ENCODE measurements at places on chromosomes 12 and 14. TPM values are rescaled to one million over a fixed set of nuclear protein-coding genes. Genes with fewer than 3 reads are reported as not detected.

GRCh38 chr12:77847060-77847541 is 16.4 kb downstream of the NAV3 start:
- DNase-seq = no peak

The MYH6 gene
- 11,820 TPM for total RNA-seq

GRCh38 chr12:31585895-31586294 is 5.0 kb downstream of the DENND5B start:
- no peak for DNase-seq

GRCh38 chr14:59465316-59466135 is at the start of gene GPR135:
Gene GPR135, minus strand, starts transcription at chr14:59465380. Its CDS starts 154 bp downstream, at chr14:59465226.
- no peak for DNase-seq

GRCh38 chr14:101334656-101335055 is 226.6 kb upstream of the DIO3 start:
- no peak for DNase-seq

DNA sequence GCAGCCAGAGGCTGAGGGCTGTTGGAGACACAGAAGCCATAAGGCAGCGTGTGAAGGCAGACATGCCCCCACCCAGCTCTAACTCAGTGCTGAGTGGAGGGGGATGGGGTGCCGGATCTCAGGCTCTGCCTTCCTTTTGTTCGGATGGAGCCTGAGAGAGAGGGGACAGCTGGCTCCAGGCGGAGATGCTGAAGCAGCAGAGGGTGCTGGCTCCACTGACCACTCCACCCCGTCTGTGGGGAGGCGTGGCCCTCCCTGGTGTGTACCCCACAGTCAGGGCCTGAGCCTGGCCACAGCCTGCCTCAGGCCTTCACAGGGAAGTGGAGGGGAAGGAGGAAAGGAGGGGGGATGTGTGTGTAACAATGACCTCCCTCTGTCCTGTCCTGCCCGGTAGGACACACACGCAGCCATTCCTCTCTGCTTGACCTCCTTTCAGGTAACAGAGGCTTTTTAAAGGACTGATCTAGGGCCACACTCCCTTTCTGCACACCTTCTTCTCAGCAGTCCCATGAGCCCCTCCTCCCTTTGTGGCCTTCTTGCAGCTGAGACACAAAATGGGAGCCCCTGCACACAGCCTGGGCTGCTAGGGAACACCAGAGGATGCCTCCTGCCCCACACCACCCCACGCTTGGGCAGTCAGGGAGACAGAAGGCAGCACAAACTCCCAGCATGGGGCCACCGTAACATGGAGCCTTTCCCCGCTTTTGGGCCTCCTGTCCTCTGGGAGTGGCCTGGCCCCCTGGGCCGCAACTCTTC is 9.6 kb upstream of the ENDOU start:
- DNase-seq = no peak
